ENCODE measurements at places on chromosomes 7 and 10.

DNA sequence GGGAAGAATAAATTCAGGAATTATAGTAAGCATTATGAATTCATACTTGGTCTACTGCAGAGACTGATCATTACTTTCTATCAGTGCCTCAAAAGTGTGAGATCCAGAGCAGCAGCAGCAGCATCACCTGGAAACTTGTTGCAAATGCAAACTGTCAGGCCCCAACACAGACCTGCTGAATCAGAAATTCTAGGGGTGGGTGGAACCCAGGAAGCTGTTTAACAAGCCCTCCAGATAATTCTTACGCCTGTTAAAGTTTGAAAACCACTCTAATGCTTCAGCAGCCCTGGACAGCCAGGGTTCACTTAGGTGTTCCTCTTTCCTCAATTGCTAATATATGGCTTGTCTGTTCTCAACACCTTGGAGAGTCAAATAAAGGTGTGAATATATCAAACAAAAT is 19.5 kb downstream of the CACUL1 start:
- no peak for DNase-seq

DNA sequence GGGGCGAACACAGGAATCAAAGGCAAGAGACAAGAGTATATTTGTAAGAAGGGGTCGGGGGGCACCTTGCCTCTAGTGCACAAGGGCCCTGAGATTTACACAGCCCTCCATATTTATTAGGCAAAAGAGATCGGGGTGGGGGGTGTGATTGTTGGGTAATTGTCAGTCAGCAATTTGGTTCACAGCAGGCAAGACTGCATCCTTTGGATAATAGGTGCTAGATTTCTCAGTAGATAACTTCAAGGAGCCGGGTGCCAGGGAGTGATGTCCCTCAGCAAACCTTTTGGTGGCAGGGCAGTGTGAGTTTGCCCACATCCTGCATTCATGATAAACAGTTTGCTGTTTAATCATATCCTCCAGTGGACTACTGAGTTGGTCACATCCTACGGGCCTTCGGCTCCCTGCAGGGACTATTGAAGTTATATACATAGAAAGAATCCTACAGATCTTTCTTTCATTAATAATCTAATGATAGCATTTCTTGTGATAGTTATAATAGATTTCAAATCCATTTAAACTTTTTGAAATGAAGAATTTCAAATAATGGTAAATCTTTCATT is 178.5 kb downstream of the GNAI1 start:
- no peak for DNase-seq

DNA sequence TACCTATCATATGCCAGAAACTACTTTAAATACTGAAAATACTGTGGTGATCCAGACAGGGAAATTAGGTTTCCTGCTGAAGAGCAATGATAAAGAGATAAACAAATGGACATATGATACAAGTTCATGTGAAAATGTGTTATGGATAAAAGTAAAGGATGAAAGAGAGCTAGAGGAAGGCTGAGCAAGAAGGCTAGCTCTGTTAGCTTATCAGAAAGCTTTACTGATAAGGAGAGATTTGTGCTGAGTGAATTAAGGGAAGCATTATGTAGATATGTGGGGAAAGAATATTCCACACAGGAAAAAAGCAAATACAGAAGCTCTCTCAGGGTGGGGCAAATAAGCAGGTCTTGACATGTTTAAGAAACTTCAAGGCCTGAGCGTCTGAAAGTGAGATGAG is 308.4 kb downstream of the HDAC9 start:
- no peak for DNase-seq

DNA sequence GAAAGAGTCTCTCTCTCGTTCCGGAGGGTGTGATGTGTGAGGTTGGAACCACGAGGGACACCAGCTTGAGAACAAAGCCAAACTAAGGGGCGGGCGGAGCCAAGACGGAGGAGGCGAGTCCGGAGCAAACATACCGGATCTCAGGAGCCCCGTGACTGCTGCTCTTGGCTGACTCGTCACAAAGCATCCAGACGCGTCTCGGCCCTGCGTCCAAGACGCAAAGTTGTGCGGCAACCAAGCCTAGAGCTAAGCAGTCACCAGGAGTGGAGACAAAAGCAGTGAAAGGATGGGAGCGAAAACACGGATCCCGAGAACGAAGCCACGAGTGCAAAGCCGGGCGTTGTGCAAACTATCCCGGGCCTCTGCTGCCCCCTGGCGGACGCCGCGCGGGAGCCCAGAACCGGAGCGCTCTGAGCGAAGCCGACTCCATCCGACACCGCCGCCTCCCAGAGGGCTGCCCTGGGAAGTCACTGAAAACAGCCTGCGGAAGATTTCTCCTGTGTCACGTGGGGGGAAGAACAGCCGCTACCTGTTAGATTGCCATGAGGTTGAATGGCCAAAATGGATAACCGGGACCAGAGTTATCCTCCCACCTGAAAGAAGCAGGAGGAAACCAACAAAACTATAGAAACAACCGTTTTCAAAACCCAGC is 46.4 kb upstream of the TMEM72 start:
- DNase-seq = peak; percentile 87

DNA sequence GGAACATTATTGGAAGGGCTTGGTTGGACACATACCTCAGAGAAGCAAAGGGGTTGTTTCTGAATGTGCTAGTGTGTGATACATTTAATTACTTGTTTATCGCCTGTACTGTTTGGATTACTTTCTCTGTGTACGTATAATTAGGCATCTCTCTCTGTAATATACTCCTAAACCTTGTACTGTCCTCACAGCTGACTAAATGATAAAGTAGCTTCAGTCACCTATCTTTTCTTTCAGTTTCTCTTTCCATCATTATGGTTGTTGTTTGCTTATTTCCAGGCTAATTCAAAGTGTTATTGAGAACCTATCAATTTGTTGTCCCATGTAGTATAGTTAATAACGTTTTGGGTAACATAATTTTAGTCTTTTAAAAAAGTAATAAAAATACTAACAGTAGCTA is 34.0 kb downstream of the MXI1 start:
- no peak for DNase-seq

GRCh38 chr10:78025685-78026364 is 3.5 kb downstream of the POLR3A start:
- DNase-seq = no peak

DNA sequence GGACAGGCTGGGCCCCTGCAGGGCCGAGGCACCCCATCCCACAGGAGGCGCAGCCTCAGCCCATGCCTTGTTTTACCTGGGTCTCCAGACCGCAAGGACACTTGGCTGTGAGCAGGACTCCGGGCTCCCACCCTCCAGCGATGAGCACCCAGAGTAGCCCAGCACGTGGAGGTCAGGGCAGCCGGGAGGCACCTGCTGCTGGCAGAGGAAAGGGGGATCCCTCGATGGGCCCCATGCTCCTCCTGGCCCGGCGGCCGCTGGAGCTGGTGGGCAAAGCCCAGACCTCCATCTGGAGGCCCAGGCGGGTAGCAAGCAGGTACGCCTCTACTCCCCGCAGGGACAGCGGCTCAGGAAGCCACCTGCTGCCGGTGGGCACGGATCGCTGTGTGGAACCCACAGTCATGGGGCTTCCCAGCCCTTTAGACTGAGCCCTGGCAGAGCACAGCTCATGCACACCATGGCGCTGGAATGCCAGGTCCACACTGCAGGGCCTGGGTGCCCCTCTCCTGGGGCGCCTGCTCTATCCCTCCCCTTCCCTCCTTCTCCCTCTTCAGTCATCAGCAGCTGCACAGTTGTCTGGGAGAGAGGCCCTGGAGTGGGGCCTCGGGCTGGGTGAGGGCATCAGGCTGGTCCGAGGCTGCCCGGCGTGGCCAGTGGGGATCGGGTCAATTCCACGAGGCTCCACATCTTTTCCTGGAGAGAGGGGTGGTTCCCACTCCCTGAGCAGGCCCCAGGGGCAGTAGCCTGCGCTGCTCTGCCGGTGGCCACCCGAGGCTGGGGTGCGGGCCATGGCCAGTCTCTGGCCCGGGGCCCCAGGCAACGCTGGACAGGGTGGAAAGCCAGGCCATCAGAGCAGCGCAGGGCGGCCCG is 65.7 kb downstream of the PWWP2B start:
- DNase-seq = no peak

- peak; percentile 90 for DNase-seq
These were observed at the start of gene UNC5B for GRCh38 chr10:71212318-71213126. UNC5B (plus strand) TSS chr10:71212570; CDS start chr10:71212986, 416 bp downstream.

DNA sequence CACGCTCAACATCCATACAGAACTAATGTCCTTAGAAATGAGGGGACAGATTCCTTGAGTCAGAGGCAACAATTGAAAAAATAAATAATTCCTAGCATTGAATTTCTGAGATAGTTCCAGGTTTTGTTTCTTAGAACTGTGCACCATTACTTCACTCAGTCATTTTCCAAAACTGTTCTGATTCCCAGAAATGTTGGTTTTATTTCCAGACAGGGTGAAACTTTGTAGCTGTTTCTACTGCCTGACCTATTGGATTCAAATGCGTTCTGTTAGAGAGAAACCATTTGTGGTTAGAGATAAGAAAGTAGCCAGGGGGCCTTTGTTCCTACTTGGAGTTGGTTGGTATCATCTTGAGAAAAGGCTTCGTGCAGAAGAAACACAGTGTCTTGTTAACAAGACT is 8.1 kb upstream of the DEPP1 start:
- no peak for DNase-seq

DNA sequence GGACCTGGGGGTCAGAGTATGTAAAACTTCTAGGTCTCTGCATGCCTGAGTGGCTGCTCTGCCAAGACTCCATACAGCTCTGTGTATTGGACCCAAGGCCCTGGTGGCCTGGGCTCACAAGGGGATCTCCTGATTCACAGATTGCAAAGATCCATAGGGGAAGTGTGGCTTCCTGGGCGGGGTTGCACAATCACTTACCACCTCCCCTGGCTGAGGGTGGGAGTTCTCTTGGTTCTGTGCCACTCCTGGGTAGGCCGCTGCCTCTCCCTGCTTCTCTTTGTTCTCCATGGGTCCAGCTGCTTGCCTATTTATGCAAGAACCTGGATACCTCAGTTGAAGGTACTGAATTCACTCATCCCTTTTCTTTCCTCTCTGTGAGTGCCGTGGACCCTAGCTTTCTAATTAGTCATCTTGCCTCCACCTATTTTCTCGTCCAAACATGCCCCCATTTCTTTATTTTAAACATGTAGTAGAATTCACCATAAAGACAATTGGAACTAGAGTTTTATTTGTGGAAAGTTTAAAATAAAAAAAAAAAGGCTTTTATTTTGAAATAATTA is 18.5 kb upstream of the AGR3 start:
- DNase-seq = no peak

- DNase-seq = peak; percentile 5
These were observed 148.1 kb downstream of the ITGA8 start for GRCh38 chr10:15571575-15571974.

DNA sequence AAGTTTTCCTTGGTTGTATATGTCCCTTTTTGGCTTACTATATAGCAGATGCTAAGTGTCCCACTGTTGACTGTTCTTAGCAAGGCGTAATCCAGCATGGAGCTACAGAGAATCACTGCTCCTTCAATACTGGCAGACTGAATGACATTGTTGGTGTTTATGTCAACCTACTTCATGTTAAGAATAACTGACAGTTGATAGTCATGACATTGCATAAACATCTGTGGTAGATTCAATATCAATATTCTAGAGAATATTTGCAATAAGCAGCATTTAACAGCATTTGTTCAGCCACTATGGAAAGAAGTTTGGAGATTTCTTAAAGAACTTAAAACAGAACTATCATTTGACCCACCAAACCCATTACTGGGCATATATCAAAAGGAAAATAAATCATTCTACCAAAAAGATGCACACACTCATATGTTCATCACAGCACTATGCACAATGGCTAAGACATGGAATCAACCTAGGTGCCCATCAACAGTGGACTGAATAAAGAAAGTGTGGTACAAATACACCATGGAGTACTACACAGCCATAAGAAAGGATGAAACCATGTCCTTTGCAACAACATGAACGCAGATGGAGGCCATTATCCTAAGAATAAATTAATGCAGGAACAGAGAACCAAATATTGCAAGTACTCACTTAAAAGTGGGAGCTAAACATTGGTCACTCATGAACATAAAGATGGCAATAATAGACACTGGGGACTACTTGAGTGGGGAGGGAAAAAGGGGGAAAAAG is 88.7 kb downstream of the IMMP2L start:
- DNase-seq = no peak

DNA sequence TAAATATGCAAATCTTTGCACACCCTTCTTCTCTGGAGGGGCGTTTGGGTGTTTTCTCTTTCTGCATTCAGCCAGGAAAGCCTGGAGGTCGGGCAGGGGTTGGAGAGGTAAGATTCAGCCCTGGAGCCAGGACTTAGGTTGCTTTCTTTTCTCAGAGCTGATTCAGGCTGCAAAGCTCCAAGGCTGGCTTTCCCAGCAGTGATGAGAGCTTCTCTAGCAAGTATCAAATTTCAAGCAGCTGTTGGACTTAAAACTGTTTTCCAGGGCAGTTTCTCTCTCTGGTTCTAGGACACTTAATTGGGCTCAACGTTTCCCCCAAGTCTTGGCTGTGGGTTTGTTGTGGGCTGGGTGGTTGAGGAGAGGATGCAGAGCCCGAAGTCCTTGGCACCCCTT is 608 bp downstream of the AKR1B10 start:
- no peak for DNase-seq

- DNase-seq = no peak
These were observed 541 bp downstream of the ZSCAN25 start for GRCh38 chr7:99617192-99617781.

- DNase-seq = no peak
These were observed 123.3 kb downstream of the PAXIP1 start for GRCh38 chr7:154879629-154880028.

GRCh38 chr7:92621561-92622023 is 31.4 kb upstream of the FAM133B start:
- no peak for DNase-seq

GRCh38 chr10:117544004-117544701 is 1.6 kb downstream of the EMX2 start:
- no peak for DNase-seq

- DNase-seq = peak; percentile 71
These were observed at the start of gene CH25H for GRCh38 chr10:89207181-89207800. CH25H (minus strand) TSS chr10:89207317; CDS start chr10:89207292, 25 bp downstream.

- DNase-seq = no peak
These were observed 47.2 kb downstream of the APBB1IP start for GRCh38 chr10:26485150-26485941.

DNA sequence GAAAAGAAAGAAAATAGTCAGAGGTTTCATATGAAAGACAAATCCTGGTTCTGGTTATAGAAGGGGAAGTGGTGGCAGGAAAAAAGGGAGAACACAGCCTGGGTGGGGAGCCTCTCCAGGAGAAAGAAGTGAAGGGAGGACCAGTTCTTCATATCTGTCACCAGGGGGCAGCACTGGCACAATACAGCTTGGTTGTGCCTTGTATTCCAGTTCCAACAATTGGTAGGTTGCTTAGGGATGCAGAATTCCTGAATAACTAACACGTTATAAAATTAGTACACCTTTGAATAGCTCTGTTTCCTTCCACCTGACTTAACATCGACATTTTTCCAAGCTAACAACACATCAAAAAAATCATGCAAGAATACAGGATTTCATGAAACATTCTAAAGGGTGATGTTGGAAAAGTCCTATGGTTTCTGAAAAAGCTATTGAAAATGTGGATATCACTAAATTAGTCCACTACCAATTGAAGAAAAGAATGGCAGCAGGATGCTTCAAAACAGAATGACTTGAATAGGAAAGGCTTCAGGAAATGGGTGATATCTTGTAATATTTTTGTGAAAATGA is 52.9 kb downstream of the CYP26A1 start:
- DNase-seq = no peak

Data from G401 (cell line).